Psoas muscle (tissue), 8 donors: ENCODE measurements at places on chromosomes 6 and 20.
A peak's percentile ranks its signal among the peaks of the same experiment; 100 is the strongest.

- no peak for DNase-seq
Measured at GRCh38 chr6:53321701-53322100, 27.0 kb downstream of the ELOVL5 start.

GRCh38 chr6:13554929-13555333 is 19.5 kb upstream of the SIRT5 start:
- peak; percentile 18 for DNase-seq

- no peak for DNase-seq
Measured at GRCh38 chr6:38415231-38416005, 224.3 kb downstream of the BTBD9 start.

DNA sequence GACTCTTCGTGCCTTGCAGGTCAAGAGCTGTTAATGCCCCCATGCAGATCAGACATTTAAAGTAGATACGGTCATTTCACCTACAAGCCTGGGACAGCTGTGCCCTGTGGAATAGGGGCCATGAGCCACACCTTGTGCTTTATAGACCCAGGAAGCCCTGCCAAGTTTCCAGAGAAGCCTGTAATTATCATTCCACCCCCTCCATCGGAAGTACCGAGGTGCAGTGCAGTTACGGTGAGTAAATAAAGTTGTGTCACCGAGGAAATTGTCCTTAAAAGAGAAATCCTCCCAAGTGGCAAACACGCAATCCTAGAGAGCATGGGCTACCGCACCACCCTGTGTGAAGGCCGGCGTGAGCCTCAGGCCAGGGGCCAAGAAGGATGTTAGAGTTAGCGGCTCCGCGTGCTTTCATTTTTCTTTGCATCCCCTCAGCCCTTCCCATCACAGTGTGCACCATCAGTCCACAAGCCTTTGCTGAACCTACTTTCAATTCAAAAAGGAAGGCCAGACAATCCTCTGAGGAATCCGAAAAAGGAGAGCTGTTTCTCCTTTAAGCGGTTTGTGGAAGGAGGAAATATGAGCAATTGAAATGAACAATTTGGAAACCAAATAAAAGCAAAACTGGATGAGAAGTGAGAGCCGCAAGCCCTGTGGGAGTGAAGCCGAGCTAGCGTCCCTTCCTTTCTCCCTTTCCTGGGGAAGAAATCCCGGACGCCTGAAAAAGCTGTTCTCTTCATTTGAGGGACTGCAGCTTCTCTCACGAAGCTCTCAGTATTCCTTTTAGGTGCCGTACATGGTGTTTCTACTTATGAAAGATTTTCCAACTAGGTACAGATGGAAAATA is 183.3 kb upstream of the PDE10A start:
- no peak for DNase-seq

GRCh38 chr20:62860924-62861691 is 514 bp downstream of the TCFL5 start:
- DNase-seq = peak; percentile 70

DNA sequence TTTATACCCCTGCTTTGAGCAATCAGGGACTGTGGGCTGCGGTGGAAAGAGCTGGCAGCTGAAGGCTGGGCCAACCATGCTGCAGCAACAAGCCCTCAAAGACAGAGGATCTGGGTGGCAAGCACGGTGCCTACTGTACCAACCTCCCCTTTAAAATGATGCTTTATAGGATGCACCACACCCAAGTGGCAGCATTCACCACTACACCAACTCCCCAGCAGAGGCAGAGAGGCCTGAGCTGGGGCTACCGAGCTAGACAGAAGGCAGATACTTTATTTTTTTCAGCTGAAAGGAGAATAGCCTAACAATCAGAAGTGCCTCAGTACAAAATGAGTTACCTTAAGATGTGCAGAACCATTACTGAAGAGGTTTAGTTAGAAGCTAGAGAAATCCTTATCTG is 31.4 kb downstream of the KIF16B start:
- DNase-seq = no peak

DNA sequence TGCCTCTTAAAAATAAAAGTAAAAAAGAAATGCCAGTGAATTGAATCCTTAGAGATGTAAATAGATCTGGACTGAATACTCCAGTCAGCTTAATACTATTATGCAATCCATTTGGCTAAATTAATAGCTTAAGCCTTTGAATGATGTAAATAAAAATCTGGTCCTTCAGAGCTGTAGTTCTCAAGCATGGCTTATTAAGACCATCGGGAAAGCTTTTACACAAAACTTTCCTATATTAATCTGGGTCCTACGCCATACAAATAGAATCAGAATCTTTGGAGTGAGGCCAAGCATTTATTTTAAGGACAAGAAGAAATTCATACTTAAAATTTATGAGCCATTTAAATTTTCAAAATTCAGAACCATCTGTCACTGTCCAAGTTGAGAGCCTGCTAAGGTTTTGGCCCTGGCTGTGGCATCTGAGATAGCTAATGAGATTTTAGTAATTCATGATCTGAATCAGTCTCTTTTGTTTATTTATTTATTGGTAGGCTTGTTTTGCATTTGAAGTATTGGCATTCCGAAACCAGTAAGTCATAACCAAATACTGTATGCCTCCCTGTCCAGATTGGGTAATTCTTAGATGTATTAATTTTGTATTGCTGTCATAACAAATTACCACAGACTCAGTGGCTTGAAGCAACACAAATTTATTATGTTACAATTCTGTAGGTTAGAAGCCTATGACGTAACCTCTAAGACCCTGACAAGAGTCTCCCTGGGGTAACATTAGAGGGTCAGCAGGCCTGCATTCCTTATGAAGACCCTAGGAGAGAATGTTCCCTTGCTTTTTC is 228.1 kb upstream of the RAB32 start:
- no peak for DNase-seq

- DNase-seq = no peak
Measured at GRCh38 chr6:35733633-35734032, 3.2 kb upstream of the ARMC12 start.

- DNase-seq = no peak
Measured at GRCh38 chr20:31962761-31963160, 5.2 kb upstream of the XKR7 start.

GRCh38 chr6:3128356-3129108 is 10.0 kb downstream of the BPHL start:
- no peak for DNase-seq

DNA sequence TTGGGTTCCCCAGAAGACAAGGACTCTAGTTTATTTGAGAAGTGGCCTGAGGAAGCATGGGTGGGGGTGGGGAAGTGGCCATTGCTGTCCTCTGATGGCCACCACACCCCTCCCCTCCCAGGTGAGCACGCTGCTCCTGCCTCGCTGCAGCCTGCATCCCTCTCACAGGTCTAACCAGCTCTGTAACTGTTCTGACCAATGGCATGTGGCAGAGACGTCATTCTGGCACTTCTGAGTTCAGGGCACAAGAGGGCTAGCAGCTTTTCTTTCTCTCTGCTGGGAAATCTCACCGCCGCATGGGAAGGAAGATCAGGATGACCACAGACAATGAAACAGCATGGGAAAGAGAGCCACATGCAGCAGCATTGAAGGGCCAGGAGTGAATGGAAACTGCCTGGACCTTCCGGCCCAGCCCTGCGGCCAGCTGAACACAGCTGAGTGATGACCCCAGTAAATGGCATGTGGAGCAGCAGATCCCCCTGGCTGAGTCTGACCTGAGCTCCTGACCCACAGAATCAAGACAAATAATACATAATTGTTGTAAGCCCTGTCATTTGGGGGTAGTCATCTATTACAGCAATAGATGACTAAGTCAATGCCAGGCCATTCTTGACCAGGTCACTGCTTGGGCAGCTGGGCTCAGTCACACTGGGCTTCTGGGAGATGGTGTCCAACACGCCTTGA is 179.8 kb downstream of the LINC00237 start:
- no peak for DNase-seq

- no peak for DNase-seq
Measured at GRCh38 chr6:168221497-168222079, 98.0 kb downstream of the DACT2 start.

DNA sequence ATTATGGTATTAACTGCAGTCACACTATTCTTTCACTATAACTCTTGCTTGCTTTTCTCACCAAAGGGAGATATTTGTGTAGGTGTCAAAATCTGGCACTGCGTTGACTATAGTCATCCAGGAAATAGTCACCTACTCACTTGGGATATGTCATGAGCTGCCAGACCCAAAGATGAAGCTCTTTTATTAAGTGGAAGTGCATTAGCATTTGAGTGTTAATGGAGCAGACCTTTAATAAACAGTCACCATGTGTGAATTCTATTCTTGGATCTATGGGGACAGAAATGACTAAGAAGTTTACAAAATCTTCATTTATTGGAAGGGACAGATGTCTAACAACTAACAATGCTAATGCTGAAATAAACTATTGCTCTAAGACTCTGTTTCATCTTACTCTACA is 130.1 kb upstream of the NEDD9 start:
- no peak for DNase-seq

DNA sequence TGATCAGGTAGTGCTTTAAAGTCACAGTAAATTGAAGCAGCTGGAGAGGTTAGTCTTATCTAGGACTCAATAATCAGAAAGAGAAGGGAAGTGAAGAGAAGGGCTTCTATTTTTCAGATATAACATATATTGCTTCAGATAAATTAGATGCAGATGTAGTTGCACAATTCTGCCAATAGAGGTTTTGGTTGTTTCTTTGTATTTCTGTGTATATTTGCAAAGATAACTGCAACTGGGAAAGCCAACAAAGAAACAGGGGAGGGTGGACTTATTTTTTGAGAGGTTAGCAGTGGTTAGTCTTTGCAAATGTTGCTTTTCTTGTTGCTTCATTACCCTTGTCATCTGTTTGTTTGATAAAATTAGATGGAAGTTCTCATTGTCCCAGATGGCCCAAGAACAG is 106.6 kb downstream of the ADGRG6 start:
- DNase-seq = no peak

- peak; percentile 35 for DNase-seq
Measured at GRCh38 chr20:38304845-38305447, 990 bp downstream of the BPI start.

DNA sequence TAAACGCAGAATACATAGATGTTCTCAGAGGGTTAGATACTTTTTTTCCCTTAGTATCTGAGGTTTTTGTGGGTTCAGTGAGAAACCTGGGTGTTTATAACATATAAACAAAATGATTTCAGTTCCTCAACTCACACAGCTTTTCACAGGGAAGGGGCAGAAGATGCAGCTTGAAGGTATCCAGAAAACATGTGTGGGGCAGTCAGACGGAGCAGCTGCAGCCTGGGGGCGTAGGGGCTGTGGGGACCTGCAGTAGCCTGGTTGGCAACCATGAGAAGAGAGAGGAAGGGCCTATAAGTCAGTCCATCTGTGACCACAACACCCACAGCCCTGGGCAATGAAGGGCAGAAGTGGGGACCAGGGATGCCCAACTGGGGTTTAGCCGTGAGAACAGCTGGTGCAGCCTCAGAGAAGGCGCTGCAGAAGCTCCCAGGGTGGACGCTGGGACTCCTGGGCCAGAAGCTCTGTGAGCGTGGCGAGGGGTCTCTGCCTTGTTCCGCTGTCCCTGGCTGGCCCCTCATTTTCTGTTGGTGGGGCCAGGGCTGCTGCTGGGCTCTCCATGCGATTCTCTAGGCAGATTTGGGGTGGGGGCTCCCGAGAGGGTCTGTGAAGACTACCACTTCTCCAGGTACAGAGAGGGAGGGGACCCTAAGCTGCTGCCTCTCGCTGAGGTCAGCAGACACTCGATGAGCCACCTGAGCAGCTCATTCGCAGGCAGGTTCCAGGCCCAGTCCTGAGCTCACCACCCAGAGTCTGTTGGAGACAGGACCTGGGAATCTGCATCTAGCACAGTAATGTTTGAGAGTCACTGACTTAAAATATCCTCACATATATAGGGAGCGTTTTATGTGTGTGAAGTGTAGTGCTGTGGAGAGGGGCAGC is 181.2 kb downstream of the ZDHHC14 start:
- DNase-seq = no peak

GRCh38 chr20:50099565-50099991 is 13.4 kb downstream of the UBE2V1 start:
- DNase-seq = no peak

DNA sequence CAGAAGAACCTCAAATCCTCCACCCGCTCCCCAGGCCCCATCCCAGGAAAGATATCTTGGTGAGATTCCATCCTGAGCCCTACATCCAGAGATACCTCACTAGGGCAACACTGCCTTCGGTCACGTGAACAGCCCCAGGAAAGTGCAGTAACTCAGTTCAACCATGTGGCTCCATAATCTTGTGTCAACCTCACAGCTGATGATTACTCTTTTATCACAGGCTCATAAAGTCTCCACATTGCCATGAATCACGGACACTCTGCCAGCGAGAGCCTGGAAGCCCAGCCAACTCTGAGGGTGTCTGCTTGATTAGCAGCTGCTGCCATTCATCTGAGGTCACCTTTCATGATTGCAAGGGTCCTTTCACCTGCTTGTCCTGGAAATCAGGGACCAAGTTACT is 175.8 kb upstream of the LRFN2 start:
- no peak for DNase-seq

DNA sequence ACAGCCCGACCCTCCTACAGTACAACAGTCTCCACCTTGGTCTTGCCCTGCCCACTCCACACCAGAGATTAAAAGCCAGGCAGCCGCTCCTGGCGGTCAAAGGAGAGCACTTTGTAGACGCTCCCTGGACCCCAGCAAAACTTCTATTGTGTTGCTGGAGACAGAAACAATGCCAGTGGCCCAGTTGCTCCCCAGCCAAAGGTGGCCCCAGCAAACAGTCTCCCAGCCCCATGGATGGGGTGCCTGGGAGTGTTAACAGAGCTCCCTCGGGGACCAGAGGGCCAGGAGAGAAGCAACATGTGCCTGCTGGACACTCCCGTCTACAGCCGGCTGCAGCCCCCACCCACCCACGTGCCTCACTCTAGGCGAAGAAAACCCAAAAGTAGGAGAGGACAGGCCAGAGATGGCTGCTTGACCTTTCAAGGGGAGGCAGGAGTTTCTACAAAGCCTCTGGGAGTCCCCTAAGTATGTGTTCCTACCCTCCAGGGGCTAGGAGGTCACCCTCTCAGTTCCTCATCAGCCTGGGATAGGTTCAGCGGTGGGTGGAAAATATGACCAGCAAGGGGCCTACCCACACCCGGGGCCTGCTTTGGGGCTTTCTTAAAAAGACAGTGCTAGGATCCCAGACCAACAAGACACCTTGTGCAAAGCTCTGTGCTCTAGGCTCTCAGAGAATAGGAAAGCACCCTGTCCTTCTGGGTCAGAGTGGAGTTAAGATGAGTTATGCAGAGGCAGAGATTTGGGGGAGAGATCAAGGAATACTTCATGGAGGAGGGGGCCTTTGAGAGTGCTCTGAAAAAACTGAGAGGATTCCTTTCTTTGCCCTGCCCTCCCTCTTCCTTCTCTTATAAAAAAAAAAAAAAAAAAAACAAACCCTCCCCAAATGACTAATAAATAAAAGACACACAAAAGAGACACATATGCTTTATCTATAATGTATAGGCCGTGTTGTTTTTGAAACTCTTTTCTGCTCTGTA is 19.0 kb upstream of the PREX1 start:
- DNase-seq = no peak

- no peak for DNase-seq
Measured at GRCh38 chr20:7893014-7893730, 47.1 kb downstream of the HAO1 start.

GRCh38 chr6:79421707-79422484 is 115.3 kb downstream of the LCA5 start:
- DNase-seq = no peak
